ENCODE measurements at places on chromosomes 4 and X.

DNA sequence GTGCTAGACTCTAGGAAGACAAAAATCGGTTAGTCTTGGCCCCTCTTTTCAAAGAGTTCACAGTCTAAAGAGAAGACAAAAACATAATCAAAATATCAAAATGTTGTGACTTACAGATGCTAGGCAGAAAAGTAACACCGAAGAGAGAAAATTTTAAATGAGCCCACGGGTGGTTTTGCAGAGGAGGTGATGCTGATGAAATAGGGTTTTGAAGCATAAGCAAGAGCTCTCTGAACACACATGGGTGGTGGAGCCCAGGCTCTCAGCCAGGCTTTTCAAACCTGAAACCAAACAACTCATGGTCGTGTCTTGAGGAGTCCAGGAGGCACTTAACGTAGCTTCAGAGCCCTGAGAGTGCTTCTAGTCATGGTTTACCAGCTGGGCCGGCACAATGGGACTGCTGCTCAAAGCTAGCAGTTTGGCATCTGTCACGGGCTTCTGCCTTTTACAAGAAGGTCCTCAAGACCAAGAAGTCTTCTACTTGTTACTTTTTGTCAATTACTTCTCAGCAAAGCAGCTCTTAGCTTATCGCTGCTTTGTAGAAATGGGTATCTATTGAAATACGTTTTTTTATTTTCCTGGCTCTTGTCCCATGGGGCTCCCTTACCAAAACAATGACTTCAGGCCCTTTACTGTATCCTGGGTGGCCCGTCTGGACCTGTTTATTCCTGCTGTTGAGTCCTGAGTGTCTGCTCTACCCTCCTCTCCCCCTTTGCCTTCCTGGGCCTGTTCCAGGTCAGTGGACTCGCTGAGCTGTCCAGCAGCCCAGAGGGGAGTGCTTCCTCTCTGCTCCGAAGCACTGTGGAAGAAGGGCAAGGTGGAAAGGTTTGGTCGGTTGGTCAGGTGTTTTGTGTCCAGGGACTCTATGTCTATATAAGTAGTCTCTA lies 69.5 kb downstream of the TNIP2 start:
- DNase-seq, result no peak

GRCh38 chr4:171954650-171955049 lies 141.4 kb downstream of the GALNTL6 start:
- no peak for DNase-seq

DNA sequence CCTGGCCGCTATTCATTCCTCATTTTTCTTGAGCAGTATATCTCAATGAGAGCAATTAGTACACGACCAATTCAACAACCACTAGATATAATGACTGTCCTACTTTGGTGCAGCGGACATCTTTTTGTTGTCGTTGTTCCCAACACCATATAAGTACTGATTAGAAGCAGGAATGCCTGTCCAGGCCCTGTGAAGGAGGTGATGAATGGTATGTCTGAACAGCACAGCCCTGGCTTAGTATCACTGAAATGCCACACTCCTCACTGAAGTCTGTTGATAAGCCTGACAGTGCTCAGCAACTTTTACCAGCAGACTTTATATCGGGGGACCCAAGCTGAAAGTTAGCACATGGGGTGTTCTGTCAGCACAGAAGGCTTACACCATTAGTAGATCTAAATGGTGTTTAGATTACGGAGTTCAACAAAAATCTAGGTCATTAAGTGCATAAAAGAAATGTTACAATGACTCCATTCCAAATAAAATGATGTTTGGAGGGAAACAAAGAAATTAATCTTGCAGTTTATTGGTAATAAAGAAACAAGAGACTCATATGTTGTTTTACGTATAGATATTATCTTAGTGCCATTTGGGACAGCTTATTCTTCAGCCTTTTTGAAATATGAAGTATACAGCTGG lies 228.3 kb upstream of the TTC29 start:
- no peak for DNase-seq

DNA sequence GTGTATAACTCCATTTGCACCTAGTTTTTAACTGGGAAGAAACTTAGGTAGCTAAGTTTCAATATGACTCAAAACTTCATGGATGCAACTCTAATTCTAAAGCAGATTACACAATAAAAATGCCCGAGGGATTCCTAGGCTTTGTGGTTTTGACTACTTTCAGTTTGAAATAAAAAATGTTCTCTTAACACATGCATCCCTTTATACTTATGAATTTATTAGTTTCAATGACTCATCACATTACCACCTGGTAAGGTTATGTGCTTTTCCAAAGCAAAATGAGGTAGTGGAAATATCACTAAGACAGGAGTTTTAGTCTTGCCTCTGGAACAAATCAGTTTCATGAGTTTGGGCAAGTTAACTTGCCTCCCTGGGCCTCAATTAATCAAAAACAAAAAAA lies 125.5 kb downstream of the OPHN1 start:
- DNase-seq, result no peak

DNA sequence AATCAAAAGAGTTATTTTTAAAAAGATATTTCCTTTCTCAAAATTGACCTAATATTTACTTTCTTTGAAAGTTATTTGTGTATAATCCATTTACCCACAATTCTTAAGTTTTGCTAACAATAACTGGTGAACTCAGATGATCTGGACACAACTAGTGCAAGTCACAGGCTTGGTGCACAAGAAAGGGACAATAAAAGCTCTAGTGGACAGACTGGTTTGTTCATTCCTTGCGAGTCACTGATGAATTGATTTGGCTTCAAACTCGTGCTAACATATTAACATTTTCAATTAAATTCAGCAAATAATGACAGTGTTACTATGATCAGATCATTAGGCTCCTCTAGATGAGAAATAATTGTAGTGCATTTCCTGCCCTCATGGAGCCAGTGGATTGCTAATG lies 169.2 kb downstream of the BMPR1B start:
- no peak for DNase-seq

GRCh38 chr4:98710831-98711230 lies 52.4 kb upstream of the TSPAN5 start:
- no peak for DNase-seq

GRCh38 chr4:33086331-33086925 lies 2366.3 kb downstream of the PCDH7 start:
- DNase-seq, result no peak

DNA sequence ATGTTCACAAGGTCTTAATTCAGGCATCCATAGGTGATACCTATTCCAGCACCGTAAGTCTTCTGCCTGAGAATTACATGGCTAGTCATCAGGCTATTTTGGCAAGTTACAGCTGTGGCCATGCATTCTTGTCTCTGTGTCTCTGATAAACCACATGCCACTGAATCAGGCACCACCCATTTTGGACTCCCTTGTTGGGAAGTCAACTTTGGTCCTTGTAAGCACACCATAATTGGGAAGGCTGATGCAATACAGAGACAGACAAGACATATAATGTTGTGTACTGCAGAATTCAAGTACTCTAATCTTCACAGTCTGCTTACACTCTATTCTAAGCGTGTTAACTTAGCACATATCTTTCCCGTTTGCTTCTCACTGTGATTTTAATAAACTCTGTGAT lies 483.7 kb upstream of the FTHL17 start:
- DNase-seq, result no peak

DNA sequence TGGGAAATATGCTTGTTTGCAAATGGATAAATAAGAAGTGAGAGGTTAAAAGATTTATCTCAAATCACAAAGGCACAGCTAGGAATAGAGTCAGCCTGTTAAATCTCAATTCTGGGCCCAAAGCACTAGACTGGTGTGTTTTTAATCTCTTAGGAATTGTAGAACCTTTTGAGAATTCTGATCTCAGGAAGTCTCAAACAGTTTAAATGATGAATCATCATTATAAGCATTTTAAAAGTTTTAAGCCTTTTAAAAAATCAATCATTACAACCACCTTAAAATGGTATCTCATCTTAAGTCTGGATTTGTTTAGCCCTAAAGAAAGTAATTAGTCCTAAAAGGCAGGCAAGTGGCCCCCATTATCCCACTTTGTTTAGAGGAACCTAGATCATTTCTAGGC lies 17.8 kb downstream of the DGKK start:
- DNase-seq, result no peak

DNA sequence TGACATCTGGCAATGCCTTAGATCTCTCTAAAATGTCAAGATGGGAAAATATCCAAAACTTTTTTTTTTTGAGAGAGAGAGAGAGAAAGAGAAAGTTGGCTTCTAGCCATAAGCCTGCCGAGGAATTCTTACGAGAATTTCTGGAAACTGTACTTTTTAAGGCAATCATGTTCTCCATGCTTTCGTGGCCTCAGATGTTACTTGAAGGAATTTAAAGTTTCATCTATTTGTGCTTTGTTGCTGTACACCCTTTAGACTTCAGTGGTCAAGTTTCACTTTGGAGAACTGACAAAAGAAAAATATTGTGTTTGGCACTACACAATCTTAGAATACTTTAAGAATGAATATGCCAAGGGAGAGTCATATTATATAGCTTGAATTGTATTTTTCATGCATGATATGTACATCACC lies 53.9 kb downstream of the FAT4 start:
- no peak for DNase-seq

DNA sequence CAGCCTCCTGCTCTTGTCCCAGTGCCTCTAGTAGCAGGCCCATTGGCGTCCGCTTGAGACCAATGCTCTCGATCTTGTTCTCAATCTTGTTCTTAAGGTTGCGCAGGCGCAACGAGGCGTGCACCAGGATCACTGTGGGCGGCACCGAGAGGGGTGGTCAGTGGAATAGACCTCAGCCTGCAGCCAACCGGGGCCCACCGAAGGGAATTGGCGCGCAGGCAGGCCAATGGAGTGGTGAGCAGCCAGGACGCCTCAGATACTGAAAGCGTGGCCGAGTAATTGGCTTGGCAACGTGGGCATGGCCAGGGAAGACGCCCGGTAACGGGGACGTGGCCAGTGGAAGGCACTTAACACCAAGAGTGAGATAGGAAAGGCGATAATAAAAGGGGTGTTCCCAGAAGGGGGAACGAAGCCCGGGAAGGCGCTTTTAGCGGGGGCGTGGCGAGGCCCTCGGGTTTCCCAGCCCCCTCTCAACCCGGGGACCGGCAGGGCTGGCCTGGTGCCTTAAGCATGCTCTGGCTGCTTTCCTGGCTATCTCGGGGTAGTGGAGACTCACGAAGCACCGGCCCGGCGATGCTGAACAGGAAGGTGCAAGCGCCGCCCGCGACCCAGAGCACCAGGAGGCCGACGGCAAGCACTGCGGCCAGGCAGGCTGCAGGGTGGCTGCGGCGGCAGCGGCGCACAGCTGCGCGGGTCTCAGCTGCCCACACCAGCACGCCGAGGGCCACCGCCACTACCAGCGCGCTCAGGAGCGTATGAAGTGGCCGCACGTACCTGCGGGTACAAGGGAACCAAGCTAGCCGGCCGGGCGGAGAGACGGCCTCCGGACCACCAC lies 1.7 kb downstream of the PRAF2 start:
- no peak for DNase-seq

- DNase-seq, result no peak
Measured at GRCh38 chr4:8362483-8362882, 78.0 kb downstream of the ACOX3 start.

- no peak for DNase-seq
Measured at GRCh38 chr4:91257721-91258120, 1046.0 kb upstream of the GRID2 start.

GRCh38 chr4:40307627-40308497 lies 27.3 kb upstream of the CHRNA9 start:
- no peak for DNase-seq

DNA sequence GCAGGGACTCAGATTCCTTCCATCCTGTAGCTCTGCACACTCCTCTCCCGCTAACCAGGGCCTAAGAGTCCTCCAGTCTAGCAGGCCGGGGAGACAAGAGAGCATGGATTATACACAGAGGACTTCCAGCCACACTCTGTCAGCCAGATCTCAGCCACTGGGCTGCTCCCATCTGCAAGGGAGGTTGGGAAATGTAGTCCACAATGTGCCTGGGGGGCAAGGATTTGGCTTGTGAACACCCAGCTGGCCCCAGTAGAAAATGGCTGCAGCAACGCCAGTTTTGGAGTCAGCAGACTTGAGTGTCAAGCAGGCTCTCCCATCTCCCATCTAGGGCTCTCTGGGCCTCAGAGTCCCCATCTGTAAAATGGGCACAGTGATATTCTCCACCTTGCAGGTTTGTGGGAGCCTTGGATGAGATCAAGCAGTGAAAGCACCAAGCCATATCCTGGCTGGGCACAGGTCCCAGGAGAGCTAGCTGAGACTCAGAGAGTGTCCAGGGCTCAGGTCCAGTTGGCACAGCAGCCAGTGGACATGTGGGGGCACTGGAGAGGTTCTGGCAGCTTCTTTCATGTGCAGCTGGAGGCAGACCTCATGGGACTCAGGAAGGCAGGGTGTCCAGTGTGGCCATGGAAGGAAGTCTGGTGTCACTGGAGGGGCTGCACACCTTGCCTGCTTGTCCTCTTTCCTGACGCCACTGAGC lies 14.6 kb downstream of the PSAPL1 start:
- DNase-seq, result no peak

- no peak for DNase-seq
Measured at GRCh38 chr4:17272154-17272553, 239.7 kb downstream of the QDPR start.

DNA sequence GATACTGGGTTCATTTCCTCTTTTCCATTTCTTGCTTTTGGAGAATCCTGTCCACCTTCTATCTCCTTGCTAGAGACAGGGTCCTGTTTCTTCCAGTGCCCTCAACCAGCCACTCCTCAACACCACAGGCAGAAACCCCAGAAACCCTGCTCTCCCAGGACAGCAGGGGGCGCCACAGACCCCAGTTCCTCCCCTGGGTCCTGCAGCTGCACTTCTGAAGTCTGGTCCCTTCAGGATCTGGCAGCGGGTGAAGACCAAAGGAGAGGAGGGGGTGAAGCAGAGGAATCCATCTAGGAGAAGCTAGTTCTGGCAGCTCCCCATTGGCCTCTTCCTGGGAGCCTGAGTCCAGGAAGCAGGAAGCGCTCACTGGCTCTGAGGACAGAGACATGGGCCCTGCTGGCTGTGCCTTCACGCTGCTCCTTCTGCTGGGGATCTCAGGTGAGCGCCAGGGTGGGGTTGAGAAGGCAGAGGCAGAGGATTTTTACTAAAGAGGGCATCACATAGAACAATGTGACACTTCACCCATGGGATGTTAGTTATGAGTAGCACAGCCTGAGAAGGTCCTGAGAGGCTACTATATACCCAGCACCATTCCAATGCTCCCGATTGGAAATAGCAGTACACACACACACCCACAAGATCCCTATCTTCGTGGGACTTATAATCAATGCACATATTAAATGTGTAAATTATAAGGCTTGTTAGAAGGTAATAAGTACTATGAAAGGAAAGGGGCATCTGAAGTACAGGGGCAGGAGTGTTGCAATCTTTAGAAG lies at the start of gene PRSS48:
TSS of gene PRSS48 (plus strand) at position 375 of the 776 bp plus-strand sequence. CDS start at position 387, 12 bp downstream.
- DNase-seq, result peak; percentile 61

DNA sequence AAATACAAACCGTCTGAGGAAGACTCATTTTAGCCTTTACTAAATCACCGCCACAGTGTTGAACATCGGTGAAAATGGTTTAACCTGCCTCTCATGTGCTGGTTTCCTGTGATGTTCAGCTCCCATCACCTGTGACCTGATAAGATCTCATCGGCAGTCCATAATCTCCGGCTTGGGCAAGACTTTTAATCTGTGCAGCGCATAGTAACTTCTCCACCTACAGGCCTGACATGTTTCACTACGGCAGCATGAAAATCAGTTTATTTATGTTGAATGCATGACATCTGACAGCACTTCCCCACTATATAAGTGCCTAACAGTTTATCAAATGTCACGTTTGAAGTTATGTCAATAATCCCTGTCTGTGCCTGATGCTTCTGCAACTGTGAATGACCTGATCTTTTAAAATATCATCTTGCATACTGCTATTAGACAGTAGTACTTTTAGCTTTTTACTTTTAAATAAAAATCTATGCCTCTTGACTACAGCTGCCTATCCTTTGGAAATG lies 1919.8 kb upstream of the AGA start:
- DNase-seq, result no peak

GRCh38 chr4:153808175-153808574 lies 19.3 kb upstream of the SFRP2 start:
- DNase-seq, result no peak

- no peak for DNase-seq
Measured at GRCh38 chr4:184104419-184105101, 113.1 kb downstream of the ENPP6 start.

Data from NT2/D1 (cell line).